NCI-H526 treated with DMSO at 0.1 percent for 48 hours (cell line): ENCODE measurements at places on chromosomes 4 and X.

DNA sequence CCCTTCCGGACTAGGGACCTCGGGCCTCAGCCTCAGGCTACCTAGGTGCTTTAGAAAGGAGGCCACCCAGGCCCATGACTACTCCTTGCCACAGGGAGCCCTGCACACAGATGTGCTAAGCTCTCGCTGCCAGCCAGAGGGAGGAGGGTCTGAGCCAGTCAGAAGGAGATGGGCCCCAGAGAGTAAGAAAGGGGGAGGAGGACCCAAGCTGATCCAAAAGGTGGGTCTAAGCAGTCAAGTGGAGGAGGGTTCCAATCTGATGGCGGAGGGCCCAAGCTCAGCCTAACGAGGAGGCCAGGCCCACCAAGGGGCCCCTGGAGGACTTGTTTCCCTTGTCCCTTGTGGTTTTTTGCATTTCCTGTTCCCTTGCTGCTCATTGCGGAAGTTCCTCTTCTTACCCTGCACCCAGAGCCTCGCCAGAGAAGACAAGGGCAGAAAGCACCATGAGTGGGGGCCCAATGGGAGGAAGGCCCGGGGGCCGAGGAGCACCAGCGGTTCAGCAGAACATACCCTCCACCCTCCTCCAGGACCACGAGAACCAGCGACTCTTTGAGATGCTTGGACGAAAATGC is at the start of gene WAS:
WAS (plus strand) TSS at position 389 of the 572 bp plus-strand sequence; CDS start at position 444, 55 bp downstream.
- DNase-seq: no peak

GRCh38 chr4:126916626-126917140 is 716.1 kb upstream of the INTU start:
- DNase-seq: no peak

DNA sequence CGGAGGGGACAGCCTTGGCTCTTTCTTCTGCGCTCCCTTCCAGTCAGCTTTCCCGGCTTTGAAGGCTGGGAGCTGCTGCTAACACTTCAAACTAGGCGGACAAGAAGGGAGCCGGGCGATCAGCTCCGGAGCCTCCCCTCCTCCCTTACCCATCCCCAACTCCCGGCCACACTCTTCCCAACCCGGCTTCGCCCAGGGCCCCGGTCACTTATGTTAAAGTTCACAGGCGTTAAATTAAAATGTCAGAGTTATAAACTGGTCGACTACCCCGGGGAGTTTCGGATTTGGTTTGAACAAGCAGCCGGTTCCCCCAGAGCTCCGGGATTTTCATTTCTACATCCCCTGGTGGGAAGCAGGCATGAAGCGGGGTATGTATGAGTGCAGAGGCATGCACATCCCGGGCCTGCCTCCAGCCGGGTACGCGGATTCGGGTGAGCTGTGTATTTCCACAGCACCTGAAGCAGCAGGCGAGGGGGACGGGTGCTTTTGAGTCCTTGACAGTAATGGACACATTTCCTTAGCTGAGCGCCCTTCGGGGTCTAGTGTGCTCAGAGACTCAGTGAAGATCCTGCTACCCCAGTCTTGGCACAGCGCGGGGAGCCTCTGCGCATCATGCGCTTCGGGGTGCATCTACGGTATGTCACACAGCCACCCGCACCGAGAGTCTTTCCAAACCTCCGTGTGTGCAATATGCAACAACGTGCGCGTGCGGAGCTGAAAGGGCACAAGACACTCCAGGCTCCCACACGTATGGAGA is 880 bp downstream of the UNC5C start:
- no peak for DNase-seq

DNA sequence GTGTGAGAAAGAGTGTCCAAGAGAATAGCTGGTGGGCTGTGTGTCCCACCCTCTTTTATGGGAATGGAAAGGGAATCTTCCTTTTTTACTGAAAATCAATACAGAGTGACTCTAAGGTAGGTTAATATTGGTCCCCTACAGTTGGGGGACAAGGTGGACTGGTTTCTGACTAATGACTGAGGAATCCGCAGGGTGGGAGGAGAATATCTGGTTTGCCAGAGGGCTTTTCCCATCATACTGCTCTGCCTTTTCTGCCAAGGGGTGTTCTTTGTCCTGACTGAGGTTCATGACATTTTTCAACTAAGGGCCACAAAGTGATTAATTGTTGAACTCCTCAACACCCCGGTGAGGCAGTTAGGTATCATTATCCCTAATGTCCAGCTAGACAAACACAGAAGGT is 261.6 kb downstream of the SPATA18 start:
- no peak for DNase-seq

- DNase-seq: no peak
Measured at GRCh38 chr4:170008371-170008770, 17.8 kb downstream of the MFAP3L start.

DNA sequence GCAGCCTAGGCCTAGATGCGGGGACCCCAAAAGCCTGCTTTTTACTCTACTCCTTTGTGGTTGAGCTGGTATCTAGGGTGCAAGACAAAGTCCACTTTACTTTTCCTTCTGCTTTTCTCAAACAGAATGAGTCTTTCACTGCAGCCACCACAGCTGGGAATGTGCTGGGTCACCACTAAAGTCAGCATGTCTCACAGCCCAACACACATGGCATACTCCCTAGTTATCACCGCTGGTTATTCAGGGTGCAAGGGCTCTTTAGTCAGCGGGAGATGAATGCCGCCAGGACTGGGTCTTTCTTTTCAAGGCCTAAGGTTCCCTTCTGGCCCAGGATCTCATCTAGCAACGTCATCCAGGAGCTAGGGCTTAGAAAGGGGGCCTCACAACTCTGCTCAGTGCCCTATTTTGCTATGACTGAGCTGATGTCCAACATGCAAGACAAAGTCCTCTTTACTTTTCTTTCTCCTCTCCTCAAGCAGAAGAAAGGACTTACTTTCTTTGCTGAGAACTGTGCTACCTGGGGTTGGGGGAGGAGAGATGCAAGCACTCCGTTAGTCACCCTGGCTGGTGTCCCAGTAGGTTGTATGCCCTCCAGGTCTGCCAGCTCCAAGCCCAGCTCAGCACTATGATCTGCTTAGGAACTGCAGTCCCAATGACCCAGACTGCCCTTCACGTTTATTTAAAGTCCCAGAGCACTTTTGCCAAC is 22.9 kb upstream of the STPG2 start:
- no peak for DNase-seq

DNA sequence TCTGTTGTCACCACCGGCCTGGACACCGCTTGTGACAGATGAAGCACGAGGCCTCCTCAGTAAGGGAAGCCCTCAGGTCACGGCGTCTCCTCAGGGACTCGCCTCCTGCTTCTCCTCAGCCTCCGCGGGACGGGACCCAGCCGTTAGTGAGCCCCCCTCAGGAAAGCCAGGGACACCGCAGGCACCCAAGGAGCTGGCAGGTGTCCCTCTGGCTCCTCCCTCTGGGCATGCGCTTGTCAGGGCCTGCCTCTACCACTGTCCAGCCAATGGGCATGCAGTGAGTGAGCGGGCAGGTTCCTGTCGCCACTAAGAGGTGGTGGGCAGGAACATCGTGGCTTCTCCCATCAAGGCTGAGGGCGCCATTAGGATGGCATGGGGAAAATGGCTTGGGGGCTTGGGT is 23.5 kb upstream of the CT55 start:
- no peak for DNase-seq

DNA sequence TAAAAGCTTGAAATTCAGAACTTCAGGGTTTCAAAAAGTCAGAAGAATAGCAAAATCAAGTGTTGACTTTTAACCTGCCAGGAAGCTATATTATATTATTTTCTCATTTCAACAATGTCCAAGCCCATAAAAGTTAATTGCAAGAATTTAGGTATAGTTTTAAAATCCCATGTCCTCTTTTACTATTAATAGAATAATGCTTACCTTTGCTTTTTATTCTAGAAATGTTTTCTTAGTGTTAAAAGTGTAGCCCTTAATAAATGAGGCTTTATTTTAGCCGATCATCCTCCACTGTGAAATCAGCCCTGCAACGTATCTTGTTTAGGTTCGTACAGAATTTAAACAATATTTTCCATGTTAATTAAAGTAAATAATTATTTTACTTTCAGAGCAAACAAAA is 31.5 kb downstream of the TMA16 start:
- no peak for DNase-seq

DNA sequence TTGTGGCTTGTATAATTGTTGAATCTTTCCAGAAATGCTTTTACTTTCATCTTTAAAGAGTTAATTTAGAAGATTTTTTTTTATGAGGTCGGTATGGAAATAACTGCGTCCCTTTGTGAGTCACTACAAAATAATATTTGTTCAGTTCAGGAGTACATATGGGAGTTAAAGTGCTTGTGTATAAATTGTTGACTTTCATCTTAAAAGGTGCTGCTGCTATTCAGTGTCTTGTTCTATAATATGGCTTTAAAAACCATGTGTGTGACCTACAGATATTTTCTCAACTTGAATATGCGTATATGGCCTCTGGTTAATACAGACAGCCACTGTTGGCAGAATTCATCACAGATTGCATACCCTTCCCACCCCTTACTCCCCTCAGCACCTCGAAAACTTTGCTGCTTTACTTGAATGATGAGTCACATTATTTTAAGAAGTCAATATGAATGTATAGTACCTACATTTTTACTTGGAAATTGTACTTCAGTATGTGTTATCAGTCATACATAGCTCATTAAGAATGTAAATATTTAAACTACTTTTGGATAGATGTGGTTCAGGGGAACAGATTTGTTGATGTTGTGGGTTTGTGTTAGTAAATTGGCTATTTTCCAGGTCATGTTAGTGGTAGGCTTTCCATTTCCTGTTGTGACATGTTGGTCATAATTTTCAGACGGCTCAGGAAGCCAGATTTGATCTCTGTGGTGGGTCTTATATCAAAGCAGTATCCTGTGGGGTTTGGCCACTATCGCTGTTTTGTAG is 1.5 kb downstream of the CLCN3 start:
- no peak for DNase-seq

GRCh38 chr4:110055158-110055768 is 142.6 kb downstream of the EGF start:
- DNase-seq: no peak

- DNase-seq: no peak
Measured at GRCh38 chrX:40090050-40090804, 7.5 kb downstream of the BCOR start.

GRCh38 chrX:67570839-67571238 is 27.0 kb downstream of the AR start:
- DNase-seq: no peak

- DNase-seq: no peak
Measured at GRCh38 chr4:47736555-47736954, 101.3 kb downstream of the CORIN start.

DNA sequence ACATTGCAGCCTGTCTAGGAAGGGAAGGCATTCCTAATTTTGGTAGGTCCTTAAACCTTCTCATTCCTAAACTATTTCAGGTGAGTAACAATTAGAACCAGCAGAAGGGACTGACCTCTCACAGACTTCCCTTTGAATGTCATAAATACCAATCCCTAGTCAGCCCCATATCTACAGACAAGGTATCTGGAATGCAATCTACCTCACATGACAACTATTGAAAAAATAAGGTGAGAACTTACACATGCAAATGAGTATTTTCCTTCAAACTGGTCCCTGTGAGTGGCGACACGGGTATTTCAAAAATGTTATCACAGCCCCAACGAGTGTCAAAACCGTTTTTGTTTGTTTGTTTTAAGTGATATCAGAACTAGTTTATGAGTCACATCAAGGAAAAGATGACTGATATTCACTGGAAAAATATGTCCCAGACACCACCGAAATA is 102.4 kb upstream of the VCX2 start:
- no peak for DNase-seq

- DNase-seq: peak; percentile 2
Measured at GRCh38 chrX:71859637-71860036, 51.0 kb upstream of the NHSL2 start.

- DNase-seq: no peak
Measured at GRCh38 chr4:100177126-100177525, 13.1 kb downstream of the DDIT4L start.

GRCh38 chr4:24510091-24510490 is 74.3 kb downstream of the DHX15 start:
- no peak for DNase-seq

DNA sequence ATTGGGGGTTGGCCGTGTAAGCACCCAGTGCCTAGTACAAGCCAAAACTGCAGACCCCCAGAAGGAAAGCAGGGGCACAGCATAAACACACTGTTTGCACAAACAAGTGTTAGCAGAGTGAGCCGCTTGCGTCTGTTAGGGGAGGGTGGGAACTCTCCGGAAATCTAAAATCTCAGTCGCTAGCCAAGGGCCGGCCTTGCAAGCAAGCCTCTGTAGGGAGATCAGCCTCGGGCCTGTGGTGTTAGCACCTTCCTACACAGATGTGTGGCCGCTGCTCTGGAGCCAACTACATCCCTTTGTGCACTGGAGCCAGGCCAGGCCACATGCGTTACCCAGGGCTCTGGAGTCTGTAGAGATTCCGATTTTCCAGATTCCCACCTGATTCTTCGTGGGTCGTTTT is 67.1 kb downstream of the GPR143 start:
- no peak for DNase-seq

GRCh38 chr4:8221985-8222384 is 22.9 kb downstream of the SH3TC1 start:
- no peak for DNase-seq

DNA sequence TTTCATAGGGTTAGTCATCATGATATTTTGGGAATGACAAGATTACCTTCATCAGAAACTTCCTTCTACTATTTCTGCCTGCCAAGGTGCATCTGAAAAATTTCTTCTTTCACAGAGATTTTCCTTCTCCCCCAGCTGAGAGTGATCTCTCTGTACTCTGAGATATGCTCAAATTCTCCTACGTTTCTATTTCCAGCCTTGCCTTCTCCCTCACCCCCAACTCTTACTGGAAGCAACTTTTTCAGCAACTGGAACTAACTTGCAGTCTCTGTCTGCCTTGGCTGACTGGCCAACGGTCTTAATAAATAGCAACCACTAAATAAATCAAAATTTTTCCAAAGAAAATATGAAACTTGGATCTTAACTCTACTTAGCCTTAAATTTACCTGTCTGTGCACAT is 122.3 kb downstream of the MAML3 start:
- DNase-seq: no peak

- DNase-seq: no peak
Measured at GRCh38 chr4:80266902-80267380, 477 bp downstream of the FGF5 start.

DNA sequence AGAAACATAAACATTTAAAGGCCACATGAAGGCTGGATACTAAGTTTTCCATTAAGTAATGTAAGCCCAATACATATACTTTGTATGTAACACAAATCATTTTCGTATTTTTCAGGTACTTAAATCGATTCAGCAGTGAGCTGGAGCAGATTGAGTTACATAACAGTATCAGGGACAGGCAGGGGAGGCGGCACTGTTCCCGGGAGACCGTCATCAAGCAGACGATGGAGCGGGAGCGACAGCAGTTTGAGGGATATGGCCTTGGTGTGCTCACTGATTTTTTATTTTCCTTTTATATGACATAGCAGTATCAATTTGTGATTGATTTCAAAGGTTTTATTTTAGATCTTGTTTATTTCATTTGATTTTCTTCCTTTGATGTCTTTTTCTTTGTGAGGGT is 20.7 kb downstream of the TMA16 start:
- no peak for DNase-seq

DNA sequence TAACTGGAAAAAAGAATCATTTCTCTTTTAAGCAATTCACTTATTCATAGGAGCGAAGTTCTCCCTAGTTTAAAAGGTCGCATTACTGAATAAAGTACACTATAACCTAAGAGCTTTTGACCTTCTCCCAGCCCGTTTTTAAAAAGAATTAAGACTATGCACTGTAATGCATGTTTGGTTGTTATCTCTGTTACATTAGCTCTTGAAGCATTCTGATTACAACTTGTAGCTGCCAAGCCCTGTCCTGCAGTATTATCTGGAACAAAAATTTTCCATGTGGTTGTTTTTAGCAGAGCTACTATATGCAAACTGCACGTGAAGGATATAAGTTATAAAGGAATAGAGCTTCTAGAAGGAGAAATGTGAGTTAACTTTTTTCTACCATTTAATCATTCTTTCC is 8.1 kb downstream of the GAB1 start:
- DNase-seq: no peak
